T-helper 2 cell (primary cell): ENCODE measurements at places on chromosomes 1 and 21.

GRCh38 chr21:46097336-46098293 lies at the start of gene COL6A2:
TSS of gene COL6A2 (plus strand) at chr21:46098112.
- DNase-seq: peak; percentile 18

DNA sequence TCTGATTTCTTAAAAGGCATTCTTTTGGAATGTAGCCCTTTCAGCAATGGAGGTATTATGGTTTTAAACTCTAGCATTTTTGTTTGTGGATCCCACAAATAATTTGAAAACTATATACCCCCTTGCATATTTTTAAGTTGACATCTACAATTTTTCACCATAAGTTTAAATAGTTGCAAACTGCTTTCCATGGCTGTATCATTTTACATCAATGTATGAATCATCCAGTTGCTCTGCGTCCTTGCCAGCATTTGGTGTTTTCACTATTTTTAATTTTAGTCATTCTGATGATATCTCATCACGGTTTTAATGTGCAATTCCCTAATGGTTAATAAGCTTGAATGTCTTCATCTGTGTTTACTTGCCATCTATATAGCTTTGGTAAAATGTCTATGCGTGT lies 20.7 kb downstream of the DIPK1A start:
- DNase-seq: no peak

DNA sequence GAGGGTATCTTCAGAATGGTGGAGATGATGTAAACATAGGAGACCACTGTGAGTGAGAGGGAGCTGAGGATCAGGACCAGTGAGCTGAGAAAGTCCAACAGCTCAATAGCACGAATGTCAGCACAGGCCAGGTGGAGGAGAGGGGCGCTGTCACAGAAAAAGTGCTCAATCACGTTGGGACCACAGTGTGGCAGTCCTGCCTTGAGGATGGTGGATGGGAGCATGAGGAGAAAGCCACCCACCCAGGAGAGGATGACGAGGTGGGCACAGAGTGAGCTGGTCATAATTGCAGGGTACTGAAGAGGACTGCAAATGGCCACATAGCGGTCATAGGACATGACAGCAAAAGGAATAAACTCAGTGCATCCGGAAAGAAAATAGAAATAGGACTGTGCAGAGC lies 8.1 kb downstream of the OR11L1 start:
- DNase-seq: no peak

- DNase-seq: no peak
These were observed 71.5 kb downstream of the MIS18A start for GRCh38 chr21:32207406-32207716.

DNA sequence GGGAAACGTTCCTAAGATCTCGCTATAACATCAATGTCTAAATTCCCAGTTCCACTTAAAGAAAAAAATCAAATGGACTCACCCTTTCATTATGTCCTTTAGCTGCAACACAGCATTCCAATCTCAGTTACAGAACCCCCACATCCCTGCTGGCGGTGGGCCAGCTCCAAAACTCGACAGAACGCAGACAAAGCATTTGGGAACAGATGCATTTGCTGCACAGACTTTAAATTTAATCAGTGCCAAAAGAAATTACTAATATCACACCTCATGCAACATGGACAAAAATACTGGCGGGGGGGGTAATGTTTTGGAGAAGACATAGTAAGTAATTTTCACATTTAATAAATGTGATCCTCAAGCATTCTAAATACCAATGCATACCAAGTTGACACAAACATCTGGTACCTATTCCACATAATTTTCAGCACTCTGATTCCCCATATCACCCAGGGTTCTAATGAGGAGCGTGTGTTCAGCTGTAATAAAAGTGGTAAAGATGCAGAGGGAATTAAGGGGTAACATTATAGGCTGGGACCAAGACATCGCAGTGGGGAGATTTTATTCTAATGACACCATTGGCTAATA lies 79.7 kb downstream of the TGFBR3 start:
- DNase-seq: no peak

DNA sequence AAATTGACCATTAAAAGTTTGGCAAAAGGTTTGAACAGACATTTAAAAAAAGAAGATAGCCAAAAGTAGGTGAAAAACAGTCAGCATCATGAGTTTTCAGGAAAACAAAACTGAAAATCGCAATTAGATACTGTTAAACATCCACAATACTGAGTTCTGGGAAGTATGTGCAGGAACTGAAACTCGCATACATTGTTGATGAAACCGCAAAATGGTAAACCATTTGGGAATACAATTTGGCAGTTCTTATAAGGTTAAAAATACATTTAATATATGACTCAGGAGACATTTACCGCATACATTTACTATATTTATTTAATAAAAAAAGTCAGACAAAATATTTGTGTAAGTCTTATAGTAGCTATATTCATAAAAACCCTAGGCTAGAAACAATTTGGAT lies 393.2 kb downstream of the COL11A1 start:
- DNase-seq: no peak

GRCh38 chr1:59903141-59903754 lies 23.3 kb downstream of the CYP2J2 start:
- no peak for DNase-seq

DNA sequence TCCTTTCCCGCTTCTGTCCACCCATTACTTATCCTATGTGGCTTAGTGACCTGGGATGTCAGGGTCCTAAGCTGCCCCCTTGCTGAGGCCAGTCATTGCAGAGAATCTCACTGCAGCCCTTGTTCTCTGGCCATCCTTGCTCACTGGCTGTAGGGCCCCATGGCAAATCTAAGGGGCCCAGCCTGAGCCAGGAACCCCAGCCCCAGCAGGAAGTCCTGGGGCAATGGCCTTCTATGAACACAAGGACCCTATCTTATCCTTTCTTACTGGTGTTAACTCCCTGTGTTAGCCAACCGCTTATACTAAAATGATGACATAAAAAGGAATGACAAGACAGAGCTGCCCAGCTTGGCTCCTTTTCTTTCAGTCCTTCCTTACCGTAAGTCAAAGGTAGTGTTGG lies 29.9 kb downstream of the DHCR24 start:
- DNase-seq: no peak

DNA sequence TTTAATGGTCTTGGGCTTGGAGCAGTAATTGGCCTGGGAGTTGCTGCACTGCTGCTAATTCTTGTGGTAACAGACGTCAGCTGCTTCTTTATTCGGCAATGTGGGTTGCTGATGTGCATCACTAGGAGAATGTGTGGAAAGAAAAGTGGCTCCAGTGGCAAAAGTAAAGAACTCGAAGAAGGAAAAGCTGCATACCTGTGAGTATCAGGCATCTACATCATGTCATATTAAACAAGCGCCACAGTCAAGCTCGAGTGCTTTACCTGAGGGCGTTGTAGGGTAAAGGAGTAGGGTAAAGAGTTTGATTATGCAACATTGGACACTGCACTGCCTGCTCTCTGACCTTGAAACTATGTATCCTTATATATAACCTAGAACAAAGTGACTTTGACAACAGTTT lies 510.6 kb downstream of the NCAM2 start:
- DNase-seq: no peak

GRCh38 chr1:74498901-74499300 lies 13.5 kb downstream of the LRRC53 start:
- no peak for DNase-seq

- peak; percentile 77 for DNase-seq
These were observed 66.4 kb upstream of the BTG3 start for GRCh38 chr21:17679002-17679600.

GRCh38 chr1:24735156-24735508 lies 10.1 kb upstream of the CLIC4 start:
- no peak for DNase-seq

- no peak for DNase-seq
These were observed 55.7 kb downstream of the IER5 start for GRCh38 chr1:181144238-181144637.

GRCh38 chr1:52352690-52353089 lies 13.3 kb downstream of the CC2D1B start:
- DNase-seq: no peak

- no peak for DNase-seq
These were observed 250.0 kb upstream of the NFIA start for GRCh38 chr1:60832367-60832766.

DNA sequence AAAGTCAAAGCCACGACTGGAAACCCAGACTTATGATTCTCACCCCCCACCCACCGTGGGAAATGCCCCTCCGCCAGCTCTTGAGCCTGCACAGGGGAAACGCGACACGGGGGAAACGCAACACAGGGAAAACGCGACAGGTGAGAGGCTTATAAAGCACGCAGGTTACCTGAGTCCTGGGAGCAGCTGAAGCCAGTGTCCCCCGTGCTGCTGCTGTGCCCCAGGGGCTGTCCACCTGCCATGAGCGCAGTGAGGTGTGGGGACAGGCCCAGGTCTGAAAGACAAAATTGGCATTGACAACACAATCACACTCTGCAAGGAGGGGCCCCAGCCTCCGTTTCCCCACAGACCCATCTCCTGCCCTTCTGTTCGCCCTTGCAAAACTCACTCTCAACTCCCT lies 46.3 kb downstream of the GPR161 start:
- no peak for DNase-seq

GRCh38 chr1:193486671-193487229 lies 300.3 kb upstream of the B3GALT2 start:
- no peak for DNase-seq

- DNase-seq: no peak
These were observed 52.1 kb downstream of the KCNAB2 start for GRCh38 chr1:6097824-6098223.
